ENCODE measurements at places on chromosomes 7 and 10. TPM values are rescaled to one million over a fixed set of nuclear protein-coding genes. Genes with fewer than 3 reads are reported as not detected.

- DNase-seq, result no peak
Observed at GRCh38 chr10:123585477-123586445, 80.4 kb upstream of the GPR26 start.

- DNase-seq, result no peak
Observed at GRCh38 chr7:69517985-69518704, 80.1 kb upstream of the AUTS2 start.

- DNase-seq, result no peak
Observed at GRCh38 chr7:155814316-155815276, 2.3 kb upstream of the SHH start.

The CBLL1 gene
- 19.3 TPM for total RNA-seq

DNA sequence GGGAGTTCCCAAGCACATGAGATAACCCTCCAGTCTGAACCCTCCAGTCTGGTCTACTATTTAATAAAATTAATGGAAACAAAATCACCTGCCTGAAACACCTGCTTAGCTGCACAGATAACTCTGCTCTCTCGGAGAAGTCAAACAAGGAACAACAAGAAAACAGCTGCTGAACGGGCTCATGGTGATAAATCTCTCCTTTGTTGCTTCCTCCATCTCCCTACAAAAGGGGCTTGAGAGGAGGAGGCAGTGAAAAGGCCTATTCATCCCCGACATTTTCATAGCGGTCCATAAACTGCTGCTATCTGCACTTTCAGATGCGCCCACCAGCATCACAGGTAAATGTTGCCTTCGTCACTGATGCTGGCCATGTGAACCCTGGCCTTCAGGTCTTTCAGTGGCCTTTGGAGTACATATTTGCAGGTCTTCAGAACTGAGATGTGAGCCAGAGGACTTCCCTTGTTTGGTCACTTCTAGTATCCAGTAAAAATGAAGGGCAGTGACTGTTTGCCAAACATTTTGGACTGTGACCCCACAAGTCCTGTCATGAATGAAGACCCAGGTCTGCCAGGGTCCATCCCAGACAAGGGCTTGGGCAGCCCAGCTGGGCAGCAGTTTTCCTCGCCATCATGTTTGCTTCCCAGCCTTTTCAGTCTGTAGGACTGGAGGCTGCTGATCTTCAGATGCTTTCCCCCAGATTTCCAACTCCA lies 15.9 kb downstream of the FKBP6 start:
- DNase-seq, result no peak

DNA sequence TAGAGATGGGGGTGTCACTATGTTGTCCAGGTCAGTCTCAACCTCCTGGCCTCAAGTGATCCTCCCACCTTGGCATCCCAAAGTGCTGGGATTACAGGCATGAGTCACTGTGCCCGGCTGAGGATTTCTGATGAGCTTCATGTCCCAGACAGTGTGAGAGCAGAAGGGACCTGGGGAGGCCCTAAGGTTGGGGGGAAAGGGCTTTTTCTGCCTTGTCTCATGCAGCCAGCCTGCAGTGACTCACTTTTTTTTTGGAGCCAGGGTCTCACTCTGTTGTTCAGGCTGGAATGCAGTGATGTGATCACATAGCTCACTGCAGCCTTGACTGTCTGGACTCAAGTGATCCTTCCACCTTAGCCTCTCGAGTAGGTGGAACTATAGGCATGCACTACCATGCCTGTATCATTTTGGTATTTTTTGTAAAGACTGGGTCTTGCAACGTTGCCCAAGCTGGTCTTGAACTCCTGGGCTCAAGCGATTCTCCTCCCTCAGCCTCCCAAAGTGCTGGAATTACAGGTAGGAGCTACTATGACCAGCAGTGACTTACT lies 14.6 kb downstream of the COL26A1 start:
- DNase-seq, result no peak

DNA sequence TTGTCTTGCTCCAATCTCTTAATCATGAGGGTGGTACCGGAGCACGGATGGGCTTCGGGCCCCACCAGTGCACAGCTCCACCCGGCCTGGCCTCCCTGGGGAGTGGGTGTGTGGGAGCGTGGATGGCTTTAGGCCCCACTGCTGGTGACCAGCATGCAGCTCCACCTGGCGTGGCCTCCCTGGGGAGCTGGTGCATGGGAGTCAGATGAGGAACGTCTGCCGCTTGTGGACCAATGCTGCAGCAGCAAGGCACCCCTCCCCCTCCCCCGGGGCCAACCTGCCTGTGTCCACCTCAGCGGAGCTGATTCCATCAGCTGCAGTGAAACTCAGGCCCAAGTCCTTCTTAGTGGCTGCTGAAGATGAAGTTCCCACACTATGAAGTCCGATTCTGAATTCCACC lies 511.4 kb downstream of the PTPRN2 start:
- no peak for DNase-seq

- no peak for DNase-seq
Observed at GRCh38 chr7:141436575-141437075, 114.6 kb upstream of the AGK start.

DNA sequence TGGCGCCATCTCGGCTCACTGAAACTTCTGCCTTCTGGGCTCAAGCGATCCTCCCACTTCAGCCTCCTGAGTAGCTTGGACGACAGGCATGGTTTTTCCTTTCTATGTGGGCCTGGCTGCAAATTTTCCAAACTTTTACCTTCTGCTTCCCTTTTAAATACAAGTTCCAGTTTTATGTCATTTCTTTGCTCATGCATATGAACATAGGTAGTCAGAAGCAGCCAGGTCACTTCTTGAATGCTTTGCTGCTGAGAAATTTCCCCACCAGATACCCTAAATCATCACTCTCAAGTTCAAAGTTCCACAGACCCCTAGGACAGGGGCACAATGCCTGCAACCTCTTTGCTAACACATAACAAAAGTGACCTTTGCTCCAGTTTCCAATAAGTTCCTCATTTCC lies 21.6 kb upstream of the RPEL1 start:
- DNase-seq, result no peak

DNA sequence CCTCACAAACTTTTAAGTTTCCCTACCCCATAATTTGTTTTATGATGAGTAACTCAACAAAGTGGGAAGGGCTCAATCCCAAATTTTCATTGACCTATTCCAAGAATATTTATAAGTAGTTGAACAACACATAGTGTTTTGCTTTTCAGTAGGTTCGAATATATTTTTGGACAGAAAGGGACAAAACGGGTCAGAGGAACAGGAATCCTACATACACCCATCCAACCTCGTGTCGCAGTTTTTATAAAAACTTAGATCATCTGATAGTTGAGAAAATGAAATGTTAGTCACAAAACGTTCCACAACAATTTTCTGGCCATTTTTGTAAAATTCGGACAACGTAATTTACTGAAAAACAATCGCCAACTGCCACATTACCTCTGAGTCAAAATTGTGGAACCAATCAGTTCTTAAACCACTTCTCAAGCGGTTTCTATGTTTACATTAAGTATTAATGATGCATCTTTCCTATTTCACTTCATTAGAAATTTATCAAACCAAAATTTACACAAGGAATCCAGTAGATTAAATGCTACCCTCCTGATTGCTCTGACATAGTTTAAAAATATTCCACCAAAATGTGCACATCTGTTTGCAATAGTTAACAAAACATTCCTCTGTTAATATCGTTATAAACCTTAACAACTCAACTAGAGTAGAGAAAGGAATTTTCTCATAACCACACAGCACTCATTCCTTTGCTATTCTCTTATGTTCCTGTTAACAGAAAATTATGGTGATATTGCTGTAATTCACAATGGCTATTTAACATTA lies 6.3 kb downstream of the WNT16 start:
- no peak for DNase-seq

The DIP2C gene
- 21.1 TPM for total RNA-seq

Measured in right atrium auricular region (tissue), 2 donors.